ENCODE measurements at places on chromosomes 2 and 18.

GRCh38 chr2:233323851-233324250, 16.2 kb downstream of the SAG start:
- DNase-seq: no peak

- no peak for DNase-seq
Measured at GRCh38 chr18:12973562-12974213, 17.5 kb upstream of the CEP192 start.

DNA sequence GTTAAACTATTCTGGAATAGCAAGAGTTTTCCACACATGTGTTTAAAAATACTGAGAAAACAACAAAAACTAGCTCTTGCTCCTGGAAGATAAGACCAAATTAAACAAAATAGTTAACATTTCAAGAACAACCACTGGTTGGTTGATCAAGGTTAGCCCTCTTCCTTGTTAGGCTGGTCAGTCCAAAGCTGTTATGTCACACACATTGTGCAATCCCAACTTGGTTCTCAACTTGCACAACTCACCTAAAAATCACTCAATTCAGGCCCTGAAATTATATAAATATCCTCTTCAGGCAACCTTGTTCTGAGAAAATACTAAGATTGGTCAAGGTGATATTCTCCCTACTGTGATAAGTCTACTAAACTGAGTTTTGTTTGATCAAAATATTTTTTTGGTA, 169.7 kb upstream of the LRP1B start:
- no peak for DNase-seq

- DNase-seq: no peak
Measured at GRCh38 chr2:237278568-237278967, 135.4 kb downstream of the COL6A3 start.

DNA sequence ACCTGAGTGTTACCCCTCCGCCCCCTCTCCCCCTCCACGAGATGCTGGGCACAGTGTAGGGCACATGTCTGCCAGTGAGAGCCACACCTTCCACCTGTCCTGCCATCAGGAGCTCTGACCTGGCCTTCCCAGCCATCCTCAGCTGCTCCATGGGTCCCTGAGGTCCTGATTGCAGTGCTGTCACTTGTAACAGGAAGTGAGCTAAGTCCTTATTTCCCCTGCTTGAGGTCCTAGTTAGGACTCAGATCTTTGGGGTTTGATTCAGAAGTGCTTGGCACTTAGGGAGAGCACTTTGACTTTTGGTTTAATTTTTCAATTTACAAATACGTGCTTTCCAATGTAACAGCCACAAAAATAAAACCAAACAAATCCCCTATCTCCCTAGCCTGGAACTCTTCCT, 125.5 kb downstream of the WDSUB1 start:
- no peak for DNase-seq

DNA sequence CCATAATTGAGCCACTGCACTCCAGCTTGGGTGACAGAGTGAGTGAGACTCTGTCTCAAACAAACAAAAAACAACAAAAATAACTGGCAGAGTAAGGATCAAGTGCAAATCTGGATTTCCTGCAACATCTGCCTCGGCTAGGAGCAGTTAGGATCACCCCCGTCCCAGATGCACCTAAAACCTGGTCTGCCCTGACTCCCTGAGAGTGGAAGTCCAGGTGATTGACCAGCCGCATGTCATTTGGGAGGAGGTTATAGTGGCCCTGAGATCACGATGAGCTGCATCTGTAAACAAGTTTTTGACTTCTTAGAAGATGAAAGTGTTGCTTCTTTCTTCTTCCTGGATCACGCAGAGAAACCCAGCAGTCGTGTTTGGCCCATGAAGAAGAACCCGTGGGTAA, 5.0 kb upstream of the ESPNL start:
- no peak for DNase-seq

DNA sequence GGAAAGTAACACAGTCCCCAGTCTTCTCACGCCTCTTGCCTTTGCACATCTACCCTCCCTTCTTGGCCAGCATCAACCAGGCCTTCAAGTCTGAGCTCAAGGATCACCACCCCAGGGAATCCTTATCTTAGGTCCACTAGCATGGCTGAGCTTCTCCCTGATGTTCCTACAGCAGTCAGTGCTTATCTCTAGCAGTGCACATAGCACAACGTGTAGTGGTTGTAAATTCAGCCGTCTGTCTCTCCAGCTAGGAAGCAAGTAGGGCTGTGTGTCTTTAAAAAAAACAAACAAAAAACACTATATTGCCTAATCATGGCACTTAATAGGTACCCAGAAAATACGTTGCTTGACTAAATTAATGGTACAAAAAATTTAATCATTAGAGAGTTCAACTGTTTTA, 29.2 kb downstream of the KCNG3 start:
- no peak for DNase-seq

DNA sequence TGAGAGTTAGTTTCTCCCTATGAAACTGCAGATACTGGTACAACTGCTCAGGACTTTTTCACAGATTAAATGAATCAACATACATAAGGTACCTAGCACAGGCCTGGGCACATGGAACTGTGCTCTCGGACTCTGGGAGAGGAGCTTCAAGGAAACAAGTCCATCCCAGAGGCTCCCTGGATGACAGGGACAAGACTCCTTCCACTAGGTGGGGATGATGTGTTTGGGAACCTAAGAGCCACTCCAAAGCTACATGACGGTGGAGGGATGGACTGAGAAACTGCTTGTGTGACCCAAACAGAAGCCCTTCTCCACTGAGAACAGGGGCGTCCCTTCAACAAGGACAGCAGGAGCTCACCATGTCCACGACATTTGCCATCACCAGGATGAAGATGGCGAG, 37.1 kb downstream of the CENPO start:
- DNase-seq: no peak

- DNase-seq: no peak
Measured at GRCh38 chr2:10525573-10526265, 77.6 kb upstream of the ODC1 start.

- no peak for DNase-seq
Measured at GRCh38 chr2:241198381-241199279, 10.2 kb downstream of the ANO7 start.

- DNase-seq: no peak
Measured at GRCh38 chr2:198008230-198008629, 203.8 kb downstream of the PLCL1 start.

DNA sequence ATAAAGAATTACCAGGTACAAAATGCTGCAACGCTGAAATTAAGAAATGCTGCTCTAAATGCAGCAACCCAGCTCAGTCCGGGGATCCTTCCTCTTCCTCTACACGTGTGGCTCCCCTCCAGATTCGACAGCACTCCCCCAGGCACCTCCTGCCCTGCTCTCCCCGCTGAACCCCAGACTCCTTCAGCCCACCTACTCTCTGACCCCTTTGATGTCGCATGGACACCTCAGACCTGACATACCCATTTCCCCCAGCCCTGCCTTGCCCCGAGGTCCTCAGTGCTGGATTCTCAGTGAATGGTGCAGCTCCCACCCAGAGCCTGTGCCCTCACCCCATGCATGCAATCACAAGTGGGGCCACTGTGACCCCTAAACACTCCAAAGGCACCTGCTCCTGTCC, 4.6 kb upstream of the ADRA2B start:
- no peak for DNase-seq

DNA sequence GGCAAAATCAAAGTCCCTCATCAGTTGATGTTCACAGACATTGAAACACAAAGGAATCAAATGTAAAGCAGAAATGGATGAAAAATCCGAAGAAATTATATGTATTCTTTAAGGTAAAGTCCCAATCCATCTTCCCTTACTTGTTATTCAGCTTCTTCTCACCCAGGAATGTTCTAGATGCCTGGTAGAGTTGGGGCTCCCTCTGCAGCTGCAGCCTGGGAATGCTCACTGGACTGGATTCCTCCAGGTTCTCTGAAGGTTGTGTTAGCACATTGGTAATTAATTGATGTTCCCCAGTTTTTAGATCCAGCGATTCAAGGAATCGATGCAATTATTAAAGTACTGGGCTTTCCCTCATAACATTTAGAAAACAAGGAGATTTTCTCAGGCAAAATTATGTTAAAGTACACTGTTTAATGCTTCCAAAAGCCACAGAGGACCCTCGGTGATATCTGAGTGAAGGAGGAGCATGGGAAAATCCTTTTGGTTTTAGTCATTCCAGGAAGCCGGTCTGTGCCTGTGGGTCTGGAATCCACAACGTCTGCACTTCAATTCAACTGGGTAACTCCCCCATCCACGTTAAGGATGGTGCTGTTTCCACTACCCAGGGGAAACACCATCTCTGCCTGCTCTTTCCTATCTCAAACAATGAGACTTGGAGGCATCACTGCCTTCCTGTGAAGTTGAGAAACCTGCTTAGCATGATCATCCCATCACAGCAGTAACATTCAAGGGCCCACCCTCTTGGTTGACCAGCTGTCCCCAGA, 22.0 kb downstream of the NTSR2 start:
- no peak for DNase-seq

DNA sequence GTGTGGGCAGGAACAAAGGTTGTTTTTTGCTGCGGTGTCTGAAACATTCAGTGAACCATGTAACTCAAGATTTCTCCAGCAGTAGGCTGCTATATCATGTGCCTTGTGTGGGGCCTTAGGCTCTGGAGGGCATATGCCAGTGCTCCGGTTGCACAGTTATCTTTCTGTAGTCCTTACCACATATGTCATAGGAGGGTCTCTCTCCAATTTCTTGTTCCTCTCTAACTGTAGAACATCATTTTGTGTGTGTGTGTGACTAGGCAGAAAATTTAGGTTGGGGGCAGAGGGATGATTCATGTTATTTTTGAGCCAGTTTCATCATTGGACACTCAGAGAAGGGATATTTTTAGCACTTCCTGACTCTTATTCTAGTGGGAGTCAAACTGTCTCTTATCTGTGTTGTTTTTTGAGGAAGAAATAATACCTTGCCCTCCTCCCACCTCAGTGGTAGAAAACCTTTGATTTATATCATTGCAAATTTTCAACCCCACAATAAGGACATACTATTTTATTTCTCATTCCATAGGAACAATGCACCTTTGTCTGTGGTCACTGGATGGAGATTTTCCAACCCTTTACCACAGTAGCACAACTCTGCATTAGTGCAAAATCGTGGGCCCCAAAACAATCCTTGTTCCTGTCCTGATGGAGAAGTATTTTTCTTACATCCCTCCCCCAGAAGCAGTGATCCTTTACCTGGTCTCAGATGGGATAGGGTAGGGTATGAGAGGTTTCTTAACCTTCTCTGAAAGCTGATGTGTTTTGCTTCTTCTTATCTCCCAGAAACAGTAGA, 113.9 kb downstream of the CCDC74A start:
- no peak for DNase-seq

GRCh38 chr2:69952336-69953115, 8.9 kb downstream of the ASPRV1 start:
- DNase-seq: no peak

GRCh38 chr2:43041661-43042360, 184.6 kb downstream of the ZFP36L2 start:
- DNase-seq: peak; percentile 93

DNA sequence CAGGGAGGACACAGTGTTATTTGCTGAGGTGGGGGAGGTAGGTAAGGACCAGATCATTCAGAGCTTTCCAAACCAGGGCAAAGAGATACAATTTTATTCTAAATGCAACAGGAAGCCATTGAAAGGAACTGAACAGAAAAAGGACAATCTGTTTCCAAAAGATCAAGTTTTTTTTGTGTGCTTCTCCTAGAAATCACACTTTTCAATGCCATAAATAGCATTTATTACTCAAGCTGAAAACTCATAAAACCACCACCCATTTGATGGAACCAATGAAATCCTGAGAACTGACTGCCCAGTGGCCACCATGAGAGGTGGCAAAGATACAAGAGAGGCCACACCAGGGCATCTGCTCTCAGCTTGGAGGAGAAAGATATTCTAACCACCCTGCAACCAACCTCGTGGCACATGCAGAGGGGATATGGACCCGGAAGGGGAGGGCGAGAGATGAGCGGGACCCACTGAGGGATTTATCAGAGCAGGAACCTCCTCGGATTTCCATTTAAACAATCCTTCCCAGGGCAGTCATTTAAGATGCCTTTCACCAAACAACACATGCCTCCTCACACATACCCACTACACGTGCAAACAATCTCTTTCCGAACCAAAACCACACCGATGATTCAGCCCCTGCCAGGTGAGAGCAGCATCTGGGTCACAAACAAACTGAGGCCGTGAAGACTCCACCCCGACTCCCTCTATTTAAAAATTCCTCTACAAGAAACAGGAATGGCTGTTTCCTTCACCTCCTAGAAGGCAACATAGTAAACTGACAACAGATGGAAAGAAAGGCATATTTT, 8.8 kb downstream of the CYB5A start:
- no peak for DNase-seq

GRCh38 chr2:37663390-37663789, 8.1 kb downstream of the CDC42EP3 start:
- no peak for DNase-seq

DNA sequence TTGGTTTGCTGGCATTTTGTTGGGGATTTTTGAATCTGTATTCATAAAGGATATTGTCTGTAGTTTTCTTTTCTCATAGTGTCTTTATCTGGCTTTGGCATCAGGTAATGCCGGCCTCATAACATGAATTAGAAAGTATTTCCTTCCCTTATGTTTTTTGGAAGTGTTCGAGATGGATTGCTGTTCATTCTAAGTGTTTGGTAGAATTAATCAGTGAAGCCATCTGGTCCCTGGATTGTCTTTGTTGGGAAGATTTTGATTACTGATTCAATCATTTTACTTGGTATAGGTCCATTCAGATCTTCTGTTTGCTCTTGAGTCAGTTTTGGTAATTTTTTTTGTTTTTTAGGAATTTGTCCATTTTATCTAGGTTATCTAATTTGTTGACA, 22.3 kb downstream of the KIAA1328 start:
- DNase-seq: no peak

DNA sequence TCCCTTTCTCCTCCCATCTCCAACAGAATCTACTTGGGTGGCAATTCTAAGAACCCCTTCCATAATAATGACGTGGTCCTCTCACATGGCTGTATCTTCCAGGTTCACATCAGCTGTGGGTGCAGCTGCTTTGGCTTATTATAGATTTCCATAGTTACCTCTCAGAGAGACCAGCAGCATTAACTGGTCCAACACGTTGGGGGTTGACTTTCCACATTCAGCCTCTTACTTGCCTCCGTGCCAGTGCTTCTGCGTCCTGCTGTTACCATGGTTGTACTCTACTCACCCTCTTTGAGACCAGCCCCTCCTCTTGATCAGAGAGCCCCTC, 570.7 kb downstream of the PLCL1 start:
- DNase-seq: no peak

GRCh38 chr2:167749660-167750059, 497.7 kb downstream of the STK39 start:
- no peak for DNase-seq

DNA sequence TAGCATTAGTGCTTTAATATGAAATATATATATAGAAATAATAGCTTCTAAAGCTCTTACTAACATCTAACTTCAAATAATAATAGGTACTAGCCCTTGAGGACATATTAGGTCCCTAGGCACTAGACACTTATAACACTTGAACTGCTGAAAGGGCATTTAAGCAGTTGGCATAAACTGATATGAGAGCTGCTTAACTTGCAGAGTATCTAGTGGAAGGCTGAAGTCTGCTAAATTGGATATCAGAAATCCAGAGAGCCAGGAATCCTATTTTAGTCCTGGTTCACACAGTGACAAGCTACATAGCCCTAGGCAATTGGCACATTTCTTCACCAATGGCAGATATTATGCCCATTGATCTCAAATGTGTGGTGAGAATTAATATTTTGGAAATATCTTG, 326.9 kb upstream of the UBE2E3 start:
- no peak for DNase-seq

GRCh38 chr2:192749611-192750200, 555.0 kb upstream of the TMEFF2 start:
- DNase-seq: no peak

- DNase-seq: no peak
Measured at GRCh38 chr18:70411307-70411706, 122.5 kb downstream of the SOCS6 start.

All from AG04450 (cell line).